ENCODE measurements at places on chromosomes 7 and 10.
A peak's percentile ranks its signal among the peaks of the same experiment; 100 is the strongest.

DNA sequence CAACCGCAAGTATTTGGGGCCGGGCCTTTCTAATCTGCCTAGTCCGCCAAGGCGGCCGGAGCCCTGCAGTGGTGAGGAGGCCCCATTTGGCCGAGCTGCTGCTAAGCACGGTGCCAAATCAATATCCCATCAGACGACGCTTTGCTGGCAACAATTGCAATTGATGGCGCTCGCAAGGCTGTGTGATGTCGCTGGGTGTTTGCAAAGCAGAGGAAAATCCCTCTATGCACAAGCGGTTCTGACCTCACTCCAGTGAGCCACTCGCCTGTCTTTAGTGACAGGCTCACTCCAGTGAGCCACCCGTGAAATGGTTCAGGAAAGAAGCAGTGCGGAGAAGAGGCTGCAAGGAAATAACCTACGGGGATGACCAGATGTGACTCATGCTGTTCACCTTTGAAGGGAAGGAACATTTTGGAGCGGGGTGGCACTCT is 18.3 kb upstream of the PDE1C start:
- ATAC-seq = no peak

GRCh38 chr7:135291809-135292253 is 58.2 kb downstream of the STRA8 start:
- no peak for ATAC-seq

DNA sequence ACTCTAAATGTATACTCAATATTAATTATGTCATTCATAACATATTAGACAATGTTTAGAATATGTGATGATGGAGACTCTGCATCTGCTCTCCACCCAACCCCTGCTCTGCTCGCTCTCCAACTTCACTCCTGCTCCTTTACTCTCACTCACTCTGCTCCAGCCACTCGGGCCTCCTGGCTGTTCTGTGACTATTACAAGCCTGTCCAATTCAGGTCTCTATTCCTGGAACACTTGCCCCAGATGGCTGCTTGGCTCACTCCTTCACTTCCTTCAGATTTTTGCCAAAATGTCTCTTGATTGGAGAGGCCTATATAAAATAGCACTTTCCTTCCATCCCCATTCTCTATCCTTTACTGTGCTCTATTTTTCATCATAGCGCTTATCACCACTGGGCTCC is 84.8 kb downstream of the HBP1 start:
- ATAC-seq = no peak

DNA sequence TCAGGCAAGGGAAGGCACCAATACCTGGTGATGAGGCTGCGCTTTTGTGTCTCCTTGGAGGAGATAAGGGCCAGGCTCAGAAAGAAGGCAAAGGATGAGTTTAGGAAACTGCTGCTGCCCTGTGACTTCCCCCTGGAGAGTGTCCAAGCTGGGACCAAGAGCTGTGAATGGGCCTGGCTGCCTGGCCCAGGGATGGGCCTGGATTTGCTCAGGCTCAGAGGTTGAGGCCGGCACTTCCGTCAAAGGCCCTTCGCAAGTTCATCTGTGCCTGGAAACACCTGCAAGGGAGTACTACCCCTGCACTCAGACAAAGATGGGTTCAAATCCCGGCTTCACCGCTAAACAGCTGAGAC is 50.5 kb upstream of the NANOS1 start:
- no peak for ATAC-seq

GRCh38 chr7:39413636-39414223 is 152.5 kb upstream of the YAE1 start:
- peak; percentile 31 for ATAC-seq

GRCh38 chr10:124383496-124383895 is 35.2 kb downstream of the OAT start:
- ATAC-seq = no peak

GRCh38 chr10:132158122-132158741 is 28.5 kb upstream of the DPYSL4 start:
- no peak for ATAC-seq

DNA sequence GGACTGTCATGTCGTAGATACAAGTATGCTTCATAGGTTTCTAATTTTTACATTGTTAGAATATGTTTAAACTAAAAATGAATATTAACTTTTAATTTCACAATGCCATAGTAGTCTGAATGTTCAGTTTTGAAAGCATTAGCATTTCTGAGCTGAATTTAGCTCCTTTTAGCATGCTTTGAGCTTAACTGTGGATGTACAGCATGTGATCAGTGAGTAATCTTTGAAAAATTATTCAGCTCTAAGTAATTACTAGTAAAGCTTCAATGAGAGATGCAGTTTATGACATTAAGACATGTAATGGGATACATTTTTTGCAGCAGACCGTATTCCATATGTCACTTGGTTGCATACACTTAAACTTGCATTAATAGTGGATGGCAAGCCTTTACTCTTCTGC is 114.1 kb upstream of the WNT16 start:
- no peak for ATAC-seq

Measured in SK-N-SH treated with all-trans-retinoic acid at 6 μM for 48 hours (cell line).